CD4-positive, alpha-beta T cell (primary cell): ENCODE measurements at places on chromosomes 7 and 10.

DNA sequence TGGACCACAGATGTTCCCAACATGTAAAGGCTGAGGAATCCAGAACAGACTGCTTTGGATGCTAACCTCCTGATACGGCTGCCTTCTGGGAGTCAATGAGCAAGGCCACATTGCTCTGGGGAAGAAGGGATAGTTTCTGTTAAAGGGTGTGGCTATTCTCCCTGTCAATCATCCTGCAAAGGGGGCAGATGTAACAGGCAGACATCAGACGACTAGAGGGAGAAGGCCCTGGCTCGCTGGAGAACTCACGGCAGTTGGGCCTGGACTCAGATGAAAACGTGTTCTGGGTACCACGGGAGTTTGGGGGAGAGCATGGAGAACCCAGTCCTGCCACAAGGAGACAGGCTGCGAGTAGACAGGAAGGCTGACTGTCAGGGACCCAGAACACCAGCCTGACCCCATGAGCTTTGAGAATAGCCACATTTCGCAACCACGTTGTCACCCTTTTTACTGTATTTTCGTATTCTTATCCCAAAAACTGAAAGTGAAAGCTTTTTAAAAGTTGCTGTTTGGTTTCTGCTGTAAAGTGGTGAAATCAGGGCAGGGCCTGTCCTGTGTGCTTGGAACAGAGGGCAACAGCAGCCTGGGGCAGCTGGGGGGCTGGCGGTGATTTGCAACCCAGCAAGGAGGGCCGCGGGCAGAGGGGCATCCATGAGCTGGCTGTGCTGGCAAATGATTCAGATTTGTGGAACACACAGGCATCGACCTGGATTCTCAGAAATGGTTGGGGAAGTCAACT, 95.3 kb downstream of the MYOF start:
- DNase-seq: peak; percentile 63

- DNase-seq: no peak
Observed at GRCh38 chr10:44386546-44387052, 1.7 kb upstream of the CXCL12 start.

DNA sequence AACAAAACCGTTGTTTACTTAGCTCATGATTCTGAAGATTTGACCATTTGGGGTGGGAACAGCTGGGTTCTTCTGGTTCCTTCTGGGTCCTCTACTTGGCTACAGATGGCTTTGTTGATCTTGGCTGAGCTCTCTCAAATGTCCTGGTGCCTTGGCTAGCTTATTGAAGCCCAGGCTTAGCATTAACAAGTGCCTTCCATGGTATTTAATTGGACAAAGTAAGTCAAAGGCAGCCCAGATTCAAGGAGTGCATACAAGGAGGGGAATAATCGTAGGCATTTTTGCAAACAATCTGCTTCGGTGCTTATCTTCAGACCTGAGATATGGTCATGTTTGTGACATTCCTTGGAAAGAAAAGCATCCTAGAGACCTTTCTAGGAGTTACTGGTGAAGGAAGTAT, 81.4 kb downstream of the ADCYAP1R1 start:
- no peak for DNase-seq

- no peak for DNase-seq
Observed at GRCh38 chr7:142774826-142775225, 4.1 kb downstream of the PRSS2 start.

- DNase-seq: no peak
Observed at GRCh38 chr7:69276011-69276729, 322.1 kb upstream of the AUTS2 start.

GRCh38 chr10:70007116-70007820, 45.4 kb upstream of the MACROH2A2 start:
- DNase-seq: no peak

DNA sequence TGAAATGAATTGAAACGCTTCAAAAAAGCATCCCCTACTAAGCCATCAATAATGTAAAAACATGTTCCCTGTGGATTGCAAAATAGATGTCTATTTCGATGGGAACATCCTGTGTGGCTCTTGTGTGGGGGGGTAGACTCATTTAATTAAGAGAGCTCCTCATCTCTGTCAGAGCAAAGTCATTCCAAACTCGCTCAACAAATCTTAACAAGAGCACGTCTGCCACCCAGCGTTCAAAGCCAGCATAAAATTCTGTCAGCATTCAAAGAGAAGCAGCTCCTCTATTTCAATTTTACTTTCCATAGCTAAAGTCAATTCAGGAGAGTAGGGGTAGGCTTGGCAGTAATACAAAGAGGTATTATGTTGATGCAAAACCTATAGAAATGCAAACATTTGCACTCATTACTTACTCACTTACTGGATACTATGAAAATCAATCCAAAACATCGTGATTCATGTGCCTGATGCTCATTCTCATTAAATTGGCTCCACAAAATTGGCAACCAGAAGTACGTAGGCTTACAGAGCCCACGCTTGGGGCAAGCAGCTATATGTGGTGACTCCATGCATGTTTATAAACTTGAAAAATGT, 114.9 kb downstream of the IPMK start:
- DNase-seq: peak; percentile 2

GRCh38 chr7:111076205-111076604, 14.7 kb upstream of the LRRN3 start:
- DNase-seq: peak; percentile 49

DNA sequence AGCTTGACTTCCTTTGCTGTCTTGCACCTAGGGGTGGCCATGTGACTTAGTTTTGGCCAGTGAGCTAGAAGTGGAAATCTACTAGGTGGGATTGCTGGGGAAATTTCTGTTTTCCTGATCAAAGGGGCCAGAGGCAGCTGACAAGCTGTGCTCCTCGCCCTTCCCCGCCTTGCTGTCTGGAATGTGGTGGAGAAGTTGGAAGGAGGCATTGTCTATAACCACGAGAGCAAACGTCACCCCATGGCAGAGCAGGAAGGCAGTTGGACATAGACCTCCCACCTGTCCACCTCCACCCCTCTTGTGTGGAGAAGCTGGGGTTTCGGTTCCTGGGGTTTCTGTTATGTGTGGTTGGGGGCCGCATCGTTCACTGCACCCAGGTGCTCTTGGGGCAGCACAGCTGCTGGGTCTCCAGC, 7.3 kb downstream of the SFRP5 start:
- DNase-seq: no peak

DNA sequence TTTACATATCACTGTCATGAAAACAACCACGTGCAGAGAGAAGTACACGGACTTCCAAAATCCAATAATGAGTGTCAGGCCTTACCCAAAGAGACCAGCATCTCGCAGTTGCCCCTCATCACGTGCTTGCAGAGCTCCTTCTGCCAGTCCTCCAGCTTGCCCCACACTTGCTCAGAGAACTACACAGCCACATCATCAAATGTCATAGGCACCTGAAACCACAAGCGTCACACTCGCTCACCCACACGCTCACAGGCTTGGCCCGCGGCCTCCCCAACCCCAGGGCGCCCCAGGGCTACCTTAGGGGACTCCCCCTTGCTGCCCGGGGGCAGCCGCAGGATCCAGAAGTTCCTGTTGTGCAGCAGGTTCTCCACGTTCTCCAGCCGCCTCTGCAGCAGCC, 123.4 kb upstream of the ZNF746 start:
- no peak for DNase-seq

- no peak for DNase-seq
Observed at GRCh38 chr7:20650782-20651181, 35.3 kb downstream of the ABCB5 start.

- DNase-seq: no peak
Observed at GRCh38 chr7:7576344-7576743, 9.7 kb downstream of the MIOS start.

GRCh38 chr7:154928136-154929005, 74.6 kb downstream of the PAXIP1 start:
- peak; percentile 97 for DNase-seq

GRCh38 chr10:129972145-129972965, 8.3 kb upstream of the EBF3 start:
- DNase-seq: no peak

DNA sequence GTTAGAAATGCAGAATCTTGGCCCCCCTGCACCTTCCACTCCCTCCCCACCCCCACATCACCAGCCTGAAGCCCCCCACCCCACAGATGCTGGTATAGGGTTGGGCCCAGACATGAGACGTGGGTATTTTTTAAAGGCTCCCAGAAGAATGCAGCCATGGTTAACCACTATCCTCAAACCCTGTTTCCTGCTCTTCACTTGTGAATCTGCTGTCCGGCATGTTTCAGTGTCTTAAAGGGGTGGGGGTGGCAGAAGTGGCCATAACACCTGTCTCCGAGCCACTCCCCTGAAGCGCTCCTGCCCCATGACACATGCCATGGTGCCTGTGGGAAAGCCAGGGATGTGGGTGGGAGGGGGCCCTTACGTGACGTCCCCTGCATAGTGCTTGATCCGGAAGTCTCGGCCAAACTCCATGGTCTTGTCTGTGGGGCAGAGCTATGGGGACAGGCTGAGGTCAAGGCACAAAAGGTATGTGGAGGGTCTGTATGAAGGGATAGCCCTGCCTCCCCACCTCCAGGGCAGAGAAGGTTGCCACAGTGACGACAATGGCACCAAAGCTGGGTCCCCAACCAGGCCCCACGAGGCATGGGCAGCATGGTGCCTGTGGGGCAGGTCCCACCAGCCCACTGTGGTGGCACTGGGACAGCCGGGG, 9.6 kb downstream of the MYO1G start:
- no peak for DNase-seq

DNA sequence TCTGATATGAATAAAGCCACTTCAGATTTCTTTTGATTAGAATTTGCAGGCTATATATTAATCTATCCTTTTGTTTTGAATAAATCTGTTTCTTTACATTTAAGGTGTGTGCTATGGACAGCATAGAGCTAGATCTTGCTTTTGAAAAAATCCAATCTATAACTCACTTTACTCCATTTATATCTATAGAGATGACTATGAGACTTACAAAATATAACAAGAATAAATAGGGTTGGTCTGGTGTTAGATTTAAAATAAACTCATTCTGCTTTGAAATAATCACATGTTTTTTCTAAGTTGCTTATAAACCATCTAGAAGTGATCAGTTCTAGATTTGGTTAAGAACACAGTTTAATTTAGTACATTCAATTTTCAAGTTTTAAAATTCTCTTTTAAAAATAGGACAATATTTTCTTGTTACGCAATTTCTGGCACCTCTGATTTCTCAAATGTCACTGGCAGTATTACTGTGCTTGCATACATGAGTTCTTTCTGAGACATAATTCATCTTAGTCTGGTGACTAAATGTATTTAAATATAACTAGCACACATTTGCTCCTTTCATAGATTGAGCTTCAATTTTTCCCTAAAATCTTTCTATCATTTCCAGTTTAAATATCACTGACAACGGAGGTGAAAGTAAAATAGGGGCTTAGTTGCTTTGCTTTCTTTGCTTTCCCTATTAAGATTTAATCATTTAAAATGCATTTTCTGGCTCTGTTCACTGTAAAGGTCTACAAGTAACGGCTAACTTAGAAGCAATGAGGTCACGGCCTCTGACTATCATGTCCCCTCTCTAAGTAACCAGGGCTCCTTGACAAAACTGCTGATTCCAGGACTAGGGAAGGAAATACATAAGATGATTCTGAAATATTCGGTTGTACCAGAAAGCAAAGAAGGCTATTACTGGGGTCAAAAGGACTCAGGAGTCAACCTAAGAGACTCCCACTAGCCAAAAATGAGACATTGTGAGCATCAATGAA, 89.3 kb downstream of the ICA1 start:
- DNase-seq: no peak

GRCh38 chr7:16293669-16294425, 127.5 kb downstream of the CRPPA start:
- DNase-seq: no peak

DNA sequence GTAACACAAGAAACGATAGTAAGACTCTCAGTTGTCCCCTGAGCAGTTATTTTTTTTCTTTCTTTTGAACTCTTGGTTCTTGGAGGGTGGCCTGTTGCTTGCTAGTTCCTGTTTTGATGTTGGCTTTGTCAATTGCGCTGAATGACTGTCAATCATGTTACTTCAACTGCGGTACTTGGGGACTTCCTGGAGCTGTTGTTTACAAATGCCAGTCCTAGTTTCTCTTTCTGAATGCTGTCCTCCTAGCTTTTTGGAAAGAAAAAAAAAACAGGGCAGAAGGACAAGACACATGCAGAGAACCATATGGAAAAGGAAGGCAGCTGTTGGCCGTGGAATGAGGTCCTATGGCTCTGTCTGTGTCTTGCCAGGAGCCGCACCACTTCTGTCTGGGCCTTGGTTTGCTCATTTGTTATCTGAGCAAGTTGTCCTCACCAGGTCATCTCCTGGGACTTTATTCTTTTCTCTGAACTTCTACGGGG, 7.0 kb upstream of the PDCD4 start:
- peak; percentile 64 for DNase-seq

DNA sequence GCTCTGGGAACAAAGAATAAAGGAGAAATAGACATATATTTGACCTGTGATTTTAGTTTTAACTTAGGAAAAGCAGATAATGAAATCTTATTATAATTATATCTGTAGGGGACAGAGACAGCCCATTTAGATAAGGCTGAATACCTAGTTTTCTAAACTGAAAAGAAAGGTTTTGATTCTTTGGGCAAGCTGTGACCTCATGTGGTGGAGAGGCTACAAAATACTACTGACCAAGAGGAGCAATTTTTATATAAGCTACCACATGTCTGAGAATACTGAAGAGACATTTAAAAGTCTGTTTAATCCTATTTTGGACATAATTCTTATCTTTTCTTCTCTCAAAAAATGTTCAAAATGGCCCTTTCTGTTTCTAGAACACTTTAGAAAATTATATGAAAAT, 271.0 kb downstream of the MTERF1 start:
- no peak for DNase-seq

GRCh38 chr10:89632824-89633223, 12.2 kb downstream of the PANK1 start:
- DNase-seq: no peak
